Left renal cortex interstitium (tissue), 4 donors: ENCODE measurements at places on chromosomes 16 and 17.

GRCh38 chr17:78276098-78276887 lies 44.9 kb downstream of the TMEM235 start:
- DNase-seq = no peak

DNA sequence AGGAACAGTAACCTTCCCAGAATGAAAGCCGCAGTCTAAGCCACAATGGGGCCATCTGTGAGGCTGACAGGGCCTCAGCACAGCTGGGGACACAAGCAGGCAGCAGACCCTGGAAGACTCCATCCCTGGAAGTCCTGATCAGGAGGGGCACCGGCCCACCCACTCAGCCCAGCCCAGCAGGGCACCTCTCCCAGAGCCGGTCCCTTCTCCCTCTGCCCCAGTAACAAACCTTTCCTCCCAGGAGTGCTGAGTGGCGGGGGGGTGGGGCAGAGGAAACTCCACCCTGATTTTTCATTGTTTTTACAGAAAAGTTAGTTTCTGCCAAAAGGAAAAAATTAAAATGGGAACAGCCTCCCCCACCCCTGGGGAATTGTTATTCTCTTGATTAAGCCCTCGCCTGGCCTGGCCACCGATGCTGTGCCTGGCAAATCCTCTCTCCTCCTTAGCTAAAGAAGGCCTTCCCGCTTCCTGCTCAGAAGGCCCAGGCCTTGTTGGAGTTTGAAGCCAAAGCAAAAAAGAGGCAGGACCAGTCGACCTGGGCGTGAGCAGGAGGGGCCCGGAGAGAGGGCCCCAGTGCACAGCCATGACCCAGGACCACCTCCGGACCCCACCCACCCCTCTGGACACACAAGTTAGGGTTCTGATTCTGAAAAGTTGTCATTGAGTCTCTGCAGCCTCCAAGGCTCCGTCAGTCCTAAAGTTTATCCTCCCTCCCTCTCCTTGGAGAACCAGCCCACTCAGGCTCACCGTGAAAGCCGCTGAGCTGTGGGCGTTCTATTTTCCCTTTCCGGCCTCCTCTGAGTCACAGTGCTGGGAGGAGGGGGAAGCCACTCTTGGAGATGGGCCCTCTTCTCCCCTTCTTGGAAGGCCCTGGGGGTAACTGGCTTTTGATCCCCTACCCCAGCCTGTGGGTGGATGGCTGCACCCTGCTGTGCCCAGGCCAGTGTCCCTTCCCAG lies 128.4 kb upstream of the TNRC6C start:
- no peak for DNase-seq

- DNase-seq = no peak
These were observed 15.7 kb downstream of the ZDHHC7 start for GRCh38 chr16:84995663-84996062.

DNA sequence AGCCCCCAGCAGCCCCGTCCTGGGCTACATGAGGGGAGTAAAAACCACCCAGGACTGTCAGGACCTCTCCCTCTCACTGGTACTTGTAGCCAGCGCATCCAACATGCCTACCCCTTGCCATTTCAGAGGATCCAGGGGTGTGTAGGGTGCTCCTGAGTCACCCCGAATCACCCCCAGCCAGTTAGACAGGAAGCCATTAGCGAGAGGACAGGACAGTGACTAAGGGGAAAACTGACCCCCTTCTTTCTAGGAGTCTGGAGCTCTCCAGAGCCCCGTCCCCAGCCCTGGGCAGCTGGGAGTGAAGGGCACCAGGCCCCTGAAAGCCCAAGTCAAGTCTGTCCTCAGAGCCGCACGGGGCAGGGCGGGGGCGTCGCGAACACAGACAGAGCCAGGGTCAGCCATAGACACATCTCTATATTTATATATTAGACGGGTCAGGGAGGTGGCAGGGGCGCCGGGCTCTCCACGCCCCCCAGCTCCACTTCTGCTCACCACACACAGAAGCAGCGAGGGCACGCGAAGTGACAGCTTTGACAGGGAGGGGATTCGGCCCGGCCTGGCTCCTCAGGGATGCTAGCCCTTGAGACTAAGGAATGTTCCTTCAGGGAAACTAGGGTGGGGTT lies 485 bp upstream of the GDPD3 start:
- DNase-seq = no peak

DNA sequence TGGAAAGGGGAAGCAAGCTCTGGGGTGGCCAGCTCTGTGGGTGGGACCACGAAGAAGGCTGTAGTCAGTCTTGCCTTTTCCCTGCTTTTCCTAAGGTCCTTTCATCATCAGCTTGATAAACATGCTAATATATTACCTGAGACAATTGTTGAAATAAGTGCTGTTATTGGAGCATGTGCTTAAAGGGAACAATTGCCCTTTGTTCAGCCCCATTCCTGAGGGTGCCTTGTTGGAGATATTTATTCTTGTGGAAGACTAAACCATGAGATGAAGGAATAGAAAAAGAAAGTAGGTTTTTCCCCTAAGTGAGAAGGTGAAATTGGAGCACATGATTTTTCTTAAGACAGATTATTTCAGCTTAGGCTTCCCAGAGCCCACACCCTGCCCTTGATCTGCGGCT lies 7.8 kb downstream of the TMEM98 start:
- no peak for DNase-seq

DNA sequence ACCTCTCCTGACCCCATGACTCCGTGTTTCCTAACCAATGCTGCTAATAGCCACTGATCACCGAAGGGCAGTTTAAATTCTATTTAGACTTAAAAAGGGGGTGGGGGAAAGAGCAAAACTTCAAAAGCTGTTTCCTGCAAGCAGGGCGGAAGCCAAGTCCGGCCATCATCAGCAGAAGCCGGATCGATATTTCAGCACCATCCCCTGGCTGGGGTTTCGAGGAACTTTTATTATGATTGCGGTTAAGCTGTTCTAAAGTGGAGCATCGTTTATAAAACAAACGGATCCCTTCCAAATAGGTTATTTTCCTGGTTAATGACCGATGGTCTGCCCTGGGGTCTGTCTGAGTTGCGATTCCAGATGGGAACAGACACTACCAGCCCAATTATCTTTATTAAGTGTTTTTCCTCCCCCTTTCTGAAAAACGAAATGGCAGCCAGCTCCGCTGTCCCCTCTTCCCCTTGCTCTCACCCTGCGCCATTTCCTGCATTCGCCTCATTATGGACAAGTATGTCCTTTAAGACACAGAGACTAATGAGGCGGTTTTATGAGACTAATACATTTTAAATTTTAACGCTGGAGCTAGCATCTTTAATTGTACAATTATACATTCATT lies 76.1 kb upstream of the IRX3 start:
- DNase-seq = no peak

DNA sequence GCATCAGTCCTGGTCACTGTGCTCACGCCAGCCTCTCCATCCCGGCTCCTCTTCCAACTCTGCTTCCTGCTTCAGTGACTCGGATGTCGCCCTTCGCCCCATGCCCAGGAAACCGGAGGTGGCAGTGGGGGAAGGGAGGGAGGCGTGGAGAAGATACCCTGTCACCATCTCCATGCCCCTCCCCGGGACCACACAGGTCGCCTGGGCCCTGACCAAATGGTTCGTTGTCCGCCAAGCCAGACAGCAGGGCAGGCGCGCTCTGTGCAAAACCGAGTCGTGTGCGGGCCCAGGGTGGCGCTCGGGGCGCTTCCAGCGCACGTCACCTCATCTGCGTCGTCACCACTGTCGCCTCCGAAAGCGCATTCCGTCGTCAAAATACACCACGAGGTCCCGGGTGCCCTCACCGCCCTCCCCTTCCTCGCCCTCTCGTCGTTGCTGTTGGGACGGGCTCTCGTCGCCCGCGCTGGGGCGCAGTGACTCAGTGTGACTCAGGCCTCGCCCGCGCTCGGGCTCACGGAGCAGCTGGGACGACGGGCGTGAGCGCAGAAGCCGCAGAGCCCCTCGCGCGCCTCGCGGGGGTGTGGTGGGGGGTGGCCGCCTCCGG lies 39.2 kb downstream of the ZNF778 start:
- no peak for DNase-seq
